ENCODE measurements at places on chromosomes 13 and 19.

GRCh38 chr13:94305033-94305432, 174.4 kb downstream of the DCT start:
- no peak for DNase-seq

- no peak for DNase-seq
Measured at GRCh38 chr19:4064496-4065260, 2.0 kb downstream of the ZBTB7A start.

DNA sequence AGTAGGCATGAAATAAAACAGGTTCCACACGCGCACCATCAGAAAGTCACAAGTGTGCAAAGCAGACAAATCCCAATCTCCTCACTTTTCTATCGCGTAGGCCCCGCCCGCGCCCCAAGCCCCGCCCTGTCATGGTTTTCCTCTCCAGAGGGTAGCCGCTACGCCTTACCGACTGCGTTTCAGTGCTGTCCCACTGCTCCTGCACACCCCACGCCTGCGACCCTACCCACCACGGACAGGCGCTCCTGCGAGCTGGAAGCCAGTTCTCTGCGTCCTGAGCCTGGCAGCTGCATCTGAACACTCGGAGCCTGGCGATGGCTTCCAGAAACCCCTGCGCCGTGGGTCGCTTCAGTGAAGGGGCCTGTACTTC, 379 bp upstream of the ZNF470 start:
- peak; percentile 12 for DNase-seq

- DNase-seq = no peak
Measured at GRCh38 chr13:59356607-59357006, 807.1 kb downstream of the DIAPH3 start.

DNA sequence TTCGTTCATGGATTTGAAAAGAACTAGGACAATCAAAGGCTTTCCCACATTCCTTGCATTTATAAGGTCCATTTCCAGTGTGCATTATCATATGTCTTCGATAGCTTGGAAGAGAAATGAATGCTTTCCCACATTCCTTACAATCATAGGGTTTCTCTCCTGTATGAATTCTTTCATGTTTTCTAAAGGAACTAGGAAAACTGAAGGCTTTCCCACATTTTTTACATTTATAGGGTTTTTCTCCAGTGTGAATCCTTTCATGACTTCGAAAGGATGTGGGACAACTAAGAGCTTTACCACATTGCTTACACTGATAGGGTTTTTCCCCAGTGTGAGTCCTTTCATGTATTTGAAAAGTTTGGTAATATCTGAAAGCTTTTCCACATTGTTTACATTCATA, 19.8 kb downstream of the ZNF709 start:
- no peak for DNase-seq

GRCh38 chr19:16524991-16525734, 17.1 kb downstream of the CHERP start:
- DNase-seq = no peak

DNA sequence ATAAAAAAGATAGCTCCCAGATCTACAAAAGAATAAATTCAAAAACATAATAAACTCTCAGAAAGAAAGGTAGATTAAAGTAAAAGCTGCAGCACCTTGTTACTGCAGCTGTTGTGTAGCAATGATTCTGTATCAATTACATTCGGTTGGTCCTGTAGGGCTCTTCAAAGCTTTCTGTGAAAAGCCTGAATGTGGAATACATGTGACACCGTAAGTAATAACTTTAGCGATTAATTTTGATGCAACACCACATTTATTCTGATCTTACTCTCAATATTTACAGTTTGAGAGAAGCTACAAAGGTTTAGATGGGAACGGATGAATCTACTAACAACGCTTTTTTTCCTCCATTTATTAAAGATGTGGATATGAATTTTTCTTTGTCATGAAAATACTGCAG, 279.2 kb downstream of the DACH1 start:
- DNase-seq = no peak

DNA sequence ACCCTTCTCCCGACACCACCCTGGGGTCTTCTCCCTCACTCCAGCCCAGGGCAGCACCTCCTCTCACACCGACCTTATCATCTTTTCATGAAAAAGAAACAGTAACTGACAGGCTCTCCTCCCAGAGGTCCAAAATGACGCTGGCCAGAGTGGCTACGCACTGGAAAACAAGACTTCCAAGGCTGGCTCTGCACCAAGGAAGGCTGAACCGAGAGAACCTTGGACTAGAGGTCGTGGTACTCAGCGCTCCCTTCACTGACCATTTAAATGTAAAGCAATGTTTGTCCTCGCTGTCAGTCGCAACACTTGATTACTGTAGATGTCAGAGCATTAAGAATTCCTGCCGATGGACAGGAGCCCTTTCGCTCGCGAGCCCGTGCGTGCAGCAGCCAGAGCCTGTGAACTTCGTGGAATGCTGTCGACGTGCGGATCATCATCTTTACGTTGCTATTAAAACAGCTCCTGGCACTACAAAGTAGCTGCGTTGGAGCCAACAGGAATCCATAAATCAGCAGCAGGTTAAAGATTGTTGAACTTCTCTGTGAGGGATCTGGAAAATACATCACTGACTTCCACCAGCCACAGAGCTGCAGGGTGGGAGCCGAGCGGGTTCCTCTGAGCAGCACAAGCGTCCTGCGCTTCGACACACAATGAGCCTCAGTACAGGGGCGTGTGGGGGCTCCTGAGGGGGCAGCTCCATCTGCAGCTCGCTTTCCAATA, 125.5 kb upstream of the MCF2L start:
- DNase-seq = no peak

Measured in stimulated activated CD4-positive, alpha-beta T cell treated with anti-CD3 and anti-CD28 coated beads, TNF-alpha, amount 100 ng/mL, for 48 hours (primary cell).